CD4-positive, alpha-beta T cell treated with Interleukin-10 for 1 hour (primary cell): ENCODE measurements at places on chromosomes 6 and 20.

GRCh38 chr6:1598886-1599285 is 10.8 kb upstream of the FOXC1 start:
- DNase-seq = no peak

DNA sequence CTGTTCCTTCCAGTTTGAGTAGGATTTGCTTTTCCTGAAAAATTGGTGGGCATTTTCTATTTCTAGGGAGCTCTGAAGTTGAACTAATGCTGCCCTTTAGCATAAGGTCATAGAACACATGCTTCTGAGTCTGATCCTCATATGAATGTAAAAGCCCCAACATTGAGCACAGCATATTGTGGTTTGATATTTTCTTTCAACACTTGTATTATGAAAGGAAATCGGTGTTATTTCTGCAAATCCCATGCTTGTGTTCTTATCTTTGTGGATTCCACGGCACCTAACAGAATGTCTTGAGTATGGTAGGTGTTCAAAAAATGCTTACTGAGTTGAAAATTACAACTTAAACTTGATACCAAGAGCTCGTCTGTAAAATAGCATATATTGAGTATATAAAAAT is 85.8 kb downstream of the TRMT11 start:
- no peak for DNase-seq

DNA sequence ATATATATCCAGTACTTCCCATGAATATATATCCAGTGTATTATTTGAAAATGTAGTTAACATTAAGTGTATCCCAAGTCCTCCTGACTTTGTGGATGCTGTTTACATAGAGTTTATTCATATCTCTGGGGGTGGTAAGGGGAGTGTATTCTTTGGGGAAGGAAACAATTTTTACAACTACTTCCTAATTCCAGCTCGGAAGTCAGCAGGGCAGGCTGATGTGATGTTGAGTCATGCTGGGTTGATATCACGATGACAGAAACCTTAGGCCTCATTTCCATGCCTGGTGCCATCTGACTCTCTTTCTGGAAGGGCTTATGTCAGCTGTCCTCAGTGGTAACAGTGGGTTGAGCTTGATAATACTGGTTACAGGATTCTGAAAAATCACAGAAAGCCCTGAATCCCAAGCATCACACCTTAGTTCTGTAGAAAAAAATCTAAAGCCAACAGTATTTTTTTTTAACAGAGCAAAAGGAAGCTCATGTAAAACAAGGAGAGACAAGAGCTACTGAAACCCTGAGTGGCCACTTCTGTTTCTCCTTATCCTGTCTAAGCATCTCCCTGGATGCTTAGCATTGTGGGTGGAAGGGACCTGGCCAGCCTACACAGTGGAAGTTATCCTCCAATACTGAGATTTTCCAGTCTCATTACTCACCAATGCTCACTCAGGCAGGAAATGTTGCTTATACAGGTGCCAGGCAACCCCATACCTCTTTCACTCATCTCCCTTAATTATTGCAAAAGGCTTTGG is 75.2 kb upstream of the IYD start:
- DNase-seq = no peak

GRCh38 chr6:107409942-107410341 is 49.4 kb downstream of the PDSS2 start:
- DNase-seq = no peak

DNA sequence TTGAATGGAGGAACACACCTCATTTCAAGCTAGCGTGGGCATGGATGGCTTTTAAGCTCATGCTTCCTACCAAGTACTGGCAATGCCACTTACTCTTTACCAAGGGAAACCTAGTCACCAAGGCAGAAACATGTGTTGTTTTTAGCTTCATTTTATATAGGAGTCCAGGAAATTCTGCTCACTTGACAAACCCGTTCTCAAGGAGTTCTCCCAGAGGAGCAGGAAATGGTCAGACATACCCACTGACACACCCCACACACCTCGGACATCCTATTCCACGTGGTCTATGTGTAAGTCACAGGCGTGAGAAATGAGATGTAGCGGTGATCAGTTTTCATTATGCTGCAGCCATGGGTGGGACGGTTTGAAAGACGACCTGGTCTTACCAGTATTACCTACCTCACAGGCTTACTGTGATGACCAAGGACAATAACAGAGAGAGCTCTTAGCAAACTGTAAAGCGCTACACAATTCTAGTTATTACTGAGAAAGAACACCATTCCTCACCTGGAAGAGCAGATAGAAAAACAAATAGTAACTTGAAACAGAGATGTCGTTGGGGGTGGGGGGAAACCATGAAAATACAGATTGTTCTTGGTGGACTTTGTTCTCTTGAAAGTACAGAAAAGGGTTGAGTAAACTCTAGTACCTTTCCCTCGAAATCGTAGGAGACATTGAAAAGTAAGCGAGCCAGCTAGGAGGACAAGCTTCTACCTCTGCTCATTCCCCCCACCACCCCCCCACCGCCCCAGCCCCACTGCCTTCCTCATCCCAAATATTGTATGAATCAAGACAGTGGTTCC is 1.7 kb downstream of the CNKSR3 start:
- no peak for DNase-seq

DNA sequence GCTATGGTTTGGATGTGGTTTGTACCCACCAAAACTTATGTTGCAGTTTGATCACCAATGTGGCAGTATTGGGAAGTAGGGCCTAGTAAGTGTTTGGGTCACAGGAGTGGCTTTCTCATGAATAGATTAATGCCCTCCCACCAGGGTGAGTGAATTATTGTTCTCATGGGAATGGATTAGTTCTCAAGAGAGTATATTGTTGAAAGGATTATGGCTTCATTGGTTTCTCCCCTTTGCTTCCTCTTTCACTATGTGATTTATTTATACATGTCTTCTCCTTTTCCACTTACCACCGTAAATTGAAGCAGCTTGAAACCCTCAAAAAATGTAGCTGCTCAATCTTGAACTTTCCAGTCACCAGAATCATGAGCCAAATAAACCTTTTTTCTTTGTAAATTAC is 10.8 kb downstream of the UFL1 start:
- DNase-seq = no peak

- no peak for DNase-seq
These were observed 192.8 kb downstream of the LY86 start for GRCh38 chr6:6781172-6781872.

GRCh38 chr6:31834367-31835250 is 7.1 kb downstream of the HSPA1B start:
- DNase-seq = peak; percentile 86

- no peak for DNase-seq
These were observed 241.2 kb upstream of the ZFP64 start for GRCh38 chr20:52432740-52433139.

DNA sequence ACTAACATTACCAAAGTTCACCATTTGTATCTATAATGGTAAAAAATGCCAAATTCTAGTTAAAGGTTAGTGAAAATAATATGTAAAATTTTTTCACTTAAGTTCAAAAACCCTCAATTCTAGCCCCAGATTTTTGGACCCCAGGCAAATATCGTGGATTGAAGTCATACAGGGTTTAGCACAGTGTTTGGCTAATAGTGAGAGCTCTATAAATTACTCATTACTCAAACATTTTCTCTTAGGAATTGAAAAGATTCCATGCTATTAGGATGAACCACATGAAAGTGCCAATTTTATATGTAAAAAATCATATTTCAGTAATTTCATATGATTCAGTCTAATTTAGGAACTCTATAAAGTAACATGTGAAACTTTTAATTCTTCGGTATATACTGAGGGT is 170.3 kb upstream of the PREP start:
- no peak for DNase-seq

- DNase-seq = no peak
These were observed 45.5 kb upstream of the CCR6 start for GRCh38 chr6:167077241-167077932.

DNA sequence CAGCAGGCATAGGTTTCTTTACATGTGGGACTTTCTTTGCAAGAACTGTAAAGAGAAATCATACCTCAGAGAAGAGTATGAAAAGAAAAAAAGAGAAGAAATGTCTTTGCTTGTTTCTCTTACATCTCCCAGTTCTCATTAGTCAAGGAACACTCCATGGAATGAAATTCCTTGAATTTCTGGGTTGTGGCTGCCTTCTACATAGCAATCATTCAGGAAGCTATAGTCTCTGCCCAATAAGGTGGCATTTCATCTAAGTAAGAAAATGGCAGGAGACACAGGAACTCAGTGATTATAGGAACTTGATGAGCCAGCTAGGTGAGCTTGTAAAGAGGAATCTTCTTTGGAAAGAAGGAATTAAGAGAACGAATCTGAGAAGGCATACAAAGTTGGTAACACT is 197.0 kb upstream of the FKBP1C start:
- DNase-seq = no peak
